ENCODE measurements at places on chromosomes 5 and 9. TPM values are rescaled to one million over a fixed set of nuclear protein-coding genes. Genes with fewer than 3 reads are reported as not detected.

Gene ACTBL2
- under 0.01 TPM for total RNA-seq

Gene CCNJL
- total RNA-seq = 3.2 TPM

Gene ENTREP1
- total RNA-seq = 19.8 TPM

Gene ARHGEF28
- total RNA-seq = 243 TPM

Gene OR1J2
- total RNA-seq = not detected

Gene FCN2
- not detected for total RNA-seq

Gene SLC34A1
- not detected for total RNA-seq

Gene BHMT2
- 1.3 TPM for total RNA-seq

Gene MAMDC2
- total RNA-seq = 31.2 TPM

Gene SPINK1
- not detected for total RNA-seq

Gene SLCO6A1
- total RNA-seq = not detected

Gene MYMK
- total RNA-seq = not detected

Gene ANKRD34B
- not detected for total RNA-seq

Gene C5orf46
- not detected for total RNA-seq

Gene LIFR
- total RNA-seq = 50.7 TPM

Gene CDH10
- total RNA-seq = 0.57 TPM

Gene PHF24
- not detected for total RNA-seq

Gene MAP1B
- total RNA-seq = 35.5 TPM

Gene LRRC19
- not detected for total RNA-seq

Gene RANBP17
- 5.5 TPM for total RNA-seq

Gene HRCT1
- total RNA-seq = 0.32 TPM

Gene DOCK8
- total RNA-seq = 8.6 TPM

Gene LVRN
- 0.16 TPM for total RNA-seq

Gene SLC25A46
- 44.7 TPM for total RNA-seq

Gene TIMD4
- not detected for total RNA-seq

Gene SCGB3A1
- total RNA-seq = 0.32 TPM

Gene SPAG8
- 0.32 TPM for total RNA-seq

Gene CAPSL
- total RNA-seq = not detected

Gene ZBED3
- 2.0 TPM for total RNA-seq

Gene C5orf34
- total RNA-seq = 3.9 TPM

Gene UBAP2
- 37.2 TPM for total RNA-seq
